ENCODE measurements at places on chromosomes 6 and 20.
A peak's percentile ranks its signal among the peaks of the same experiment; 100 is the strongest.

GRCh38 chr6:101539510-101540245 is 146.2 kb downstream of the GRIK2 start:
- DNase-seq = no peak

- DNase-seq = peak; percentile 70
These were observed 145.6 kb upstream of the MANEA start for GRCh38 chr6:95431637-95432228.

GRCh38 chr6:31407699-31408098 is 4.3 kb downstream of the MICA start:
- no peak for DNase-seq

GRCh38 chr6:50471041-50471440 is 242.3 kb upstream of the TFAP2D start:
- no peak for DNase-seq

GRCh38 chr6:150270330-150271052 is 98.3 kb upstream of the IYD start:
- no peak for DNase-seq

- DNase-seq = no peak
These were observed 20.3 kb downstream of the SLC22A2 start for GRCh38 chr6:160238278-160238711.

DNA sequence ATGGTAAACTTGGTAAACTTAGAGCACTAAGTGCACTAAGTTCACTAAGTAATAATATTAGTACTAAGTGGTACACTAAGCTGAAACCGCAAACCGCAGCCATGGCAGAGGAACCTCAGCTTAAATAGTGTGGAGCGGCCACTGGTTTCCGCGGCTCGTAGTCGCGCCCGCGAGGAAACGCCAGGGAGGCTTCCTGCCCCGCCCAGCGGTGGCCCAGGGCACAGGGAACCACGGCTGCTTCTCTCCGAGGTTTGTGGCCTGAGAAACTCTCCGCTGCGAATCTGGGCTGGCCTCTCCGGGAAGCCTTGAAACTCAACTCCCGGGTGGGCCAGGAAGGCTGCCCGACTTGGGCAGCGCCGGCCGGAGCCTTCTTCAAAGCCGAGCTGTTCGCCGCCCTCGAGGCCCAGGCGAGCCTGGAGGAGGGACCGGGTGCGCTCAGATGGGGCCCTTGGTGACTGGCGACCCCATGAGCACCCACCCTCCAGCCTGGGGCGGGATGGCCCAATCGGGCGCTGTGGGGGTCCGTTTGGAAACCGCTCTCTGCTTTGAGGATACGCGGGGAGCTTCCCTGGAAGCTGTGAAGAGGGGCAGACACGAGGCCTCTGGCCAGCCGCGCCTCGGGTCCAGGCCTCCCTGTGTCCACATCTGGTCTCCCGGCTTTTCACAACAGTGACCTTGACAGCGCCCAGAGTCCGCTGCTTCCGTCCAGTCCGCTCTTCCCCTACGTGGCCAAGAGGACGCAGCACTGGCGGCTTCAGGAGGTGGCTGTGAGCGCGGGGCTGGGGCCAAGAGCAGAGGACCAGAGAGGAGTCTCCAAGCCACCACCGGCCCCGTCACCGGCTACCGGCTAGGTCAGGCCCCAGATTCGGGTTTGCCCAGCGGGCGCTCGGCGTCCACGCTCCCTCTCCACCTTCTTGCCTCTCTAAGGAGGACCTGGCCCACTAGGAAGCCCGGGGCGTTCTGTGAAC is 25.4 kb upstream of the HLA-E start:
- DNase-seq = no peak
